ENCODE measurements at places on chromosomes 6 and 20.

DNA sequence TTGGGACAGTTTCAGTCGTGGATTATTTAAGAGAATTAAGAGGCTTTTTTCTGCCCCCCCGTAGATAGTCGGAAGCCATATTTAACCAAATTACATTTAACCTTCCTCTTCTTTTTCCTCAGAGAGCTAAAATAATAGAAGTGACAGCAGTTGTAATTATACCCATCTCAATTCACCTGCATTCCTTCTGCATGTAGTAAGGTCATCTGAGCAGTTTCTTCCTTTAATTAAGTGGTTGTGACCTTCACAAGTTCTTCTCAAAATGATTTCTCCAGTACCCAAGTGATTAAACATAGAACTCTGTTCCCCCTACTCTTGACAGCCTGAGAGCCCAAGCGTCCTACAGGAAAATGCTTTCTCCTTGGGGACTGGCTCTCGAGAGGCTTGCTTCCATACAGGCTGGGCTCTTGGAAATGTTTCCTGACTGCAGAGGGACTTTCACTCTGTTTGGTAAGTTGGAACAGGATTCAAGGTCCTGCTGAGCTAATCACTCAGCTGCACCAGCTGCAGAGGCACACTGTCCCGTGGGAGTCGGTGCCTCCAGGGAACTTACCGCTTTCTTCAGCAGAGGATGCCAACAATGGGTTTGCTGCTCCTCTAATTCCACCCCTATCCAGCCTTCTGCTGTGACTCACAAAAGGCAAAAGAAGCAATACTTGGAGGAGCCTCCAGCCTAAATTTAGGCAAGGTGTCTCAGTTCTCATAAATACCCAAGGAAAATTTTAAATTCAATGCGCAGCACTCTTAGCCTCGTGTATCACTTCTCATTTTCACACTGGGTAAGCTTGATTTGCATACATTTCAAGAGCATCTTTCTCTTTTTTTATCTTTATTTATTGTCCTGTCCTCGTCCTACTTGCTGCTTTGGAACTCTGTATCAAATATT is 414.9 kb downstream of the KIF16B start:
- DNase-seq: no peak

- no peak for DNase-seq
Observed at GRCh38 chr6:22468256-22468965, 101.0 kb upstream of the HDGFL1 start.

DNA sequence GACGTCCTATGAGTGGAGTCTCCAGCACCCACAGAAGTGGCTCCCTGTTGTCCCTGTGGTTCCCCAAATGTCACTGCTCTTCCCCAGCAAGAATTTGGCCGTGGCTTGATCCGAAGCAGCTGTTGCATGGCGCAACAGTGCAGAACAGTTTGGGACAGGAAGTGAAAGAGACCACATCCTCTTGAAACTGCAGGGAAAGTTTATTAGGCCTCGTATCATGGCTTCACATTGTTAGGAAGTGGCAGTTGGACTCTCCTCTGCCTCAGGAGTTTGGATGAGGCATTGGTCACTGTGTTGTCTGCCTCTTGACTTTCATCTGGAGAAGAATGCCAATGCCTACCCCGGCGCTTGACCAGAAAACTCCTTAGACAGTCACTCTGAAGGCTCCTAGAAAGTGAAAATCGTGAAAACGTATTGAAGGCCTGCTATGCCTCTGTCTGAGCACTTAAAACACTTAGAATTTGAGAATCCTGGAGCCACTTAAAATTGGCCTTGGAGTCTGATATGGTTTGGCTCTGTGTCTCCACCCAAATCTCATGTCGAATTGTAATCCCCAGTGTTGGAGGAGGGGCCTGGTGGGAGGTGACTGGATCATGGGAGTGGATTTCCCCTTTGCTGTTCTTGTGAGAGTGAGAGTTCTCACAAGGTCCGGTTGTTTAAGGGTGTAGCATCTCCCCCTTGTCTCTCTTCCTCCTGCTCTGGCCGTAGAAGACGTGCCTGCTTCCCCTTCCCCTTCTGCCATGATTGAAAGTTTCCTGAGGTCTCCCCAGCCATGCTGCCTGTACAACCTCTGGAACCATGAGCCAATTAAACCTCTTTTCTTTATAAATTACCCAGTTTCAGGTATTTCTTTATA is 334.9 kb upstream of the JARID2 start:
- no peak for DNase-seq

- DNase-seq: no peak
Observed at GRCh38 chr6:13927203-13927602, 2.5 kb downstream of the RNF182 start.

DNA sequence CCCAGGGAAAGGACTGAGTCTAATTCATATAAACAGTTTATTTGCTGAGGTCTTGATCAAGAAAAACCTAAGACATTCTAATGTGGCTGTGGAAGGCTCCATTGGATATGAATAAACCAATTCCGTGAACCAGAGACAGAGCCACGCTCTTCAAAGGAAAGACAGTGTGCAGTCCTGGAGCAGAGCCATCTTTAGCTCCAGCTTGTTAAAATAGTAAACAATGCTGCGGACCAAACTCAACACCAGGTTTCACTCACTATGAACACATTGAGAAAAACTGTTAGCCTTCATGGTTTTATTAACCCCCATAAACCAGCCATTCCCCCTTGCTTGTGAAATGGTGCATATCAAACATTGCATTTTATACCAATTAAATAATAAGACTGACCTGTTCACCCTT is 61.9 kb downstream of the COL9A1 start:
- DNase-seq: peak; percentile 34

DNA sequence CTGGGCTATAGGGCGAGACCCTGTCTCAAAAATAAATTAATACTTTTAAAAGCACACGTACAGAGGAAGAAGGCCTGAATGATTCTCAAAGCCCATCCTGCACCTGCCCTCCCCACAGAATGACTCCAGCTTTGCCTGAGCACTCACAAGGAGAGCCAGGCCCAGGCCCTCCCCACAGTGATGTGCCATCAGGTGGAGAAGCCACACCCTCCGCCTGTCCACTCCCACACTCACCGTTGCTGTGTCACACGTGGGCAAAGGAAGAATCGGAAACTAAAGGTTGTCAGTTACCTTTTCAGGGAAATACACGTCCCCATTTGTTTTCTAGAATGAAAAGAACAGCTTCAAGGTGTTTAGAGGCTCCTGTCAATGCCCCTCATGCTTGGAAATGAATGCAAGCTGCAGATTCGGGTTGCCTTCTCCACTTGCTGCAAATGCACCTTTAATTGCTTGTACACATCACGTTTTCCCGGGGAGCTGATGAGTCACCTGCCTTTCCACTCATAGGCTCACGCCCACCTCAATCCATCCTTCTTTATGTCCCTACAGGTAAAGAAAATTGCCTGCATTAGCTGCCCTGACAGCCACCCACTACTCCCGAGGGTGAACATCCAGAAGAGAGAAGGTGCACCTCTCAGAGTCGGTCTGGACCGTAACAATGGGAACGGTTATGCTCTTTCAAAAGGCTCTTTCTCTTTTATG is 45.5 kb upstream of the AFDN start:
- DNase-seq: peak; percentile 5

- no peak for DNase-seq
Observed at GRCh38 chr6:23823421-23823820, 302.6 kb upstream of the NRSN1 start.

DNA sequence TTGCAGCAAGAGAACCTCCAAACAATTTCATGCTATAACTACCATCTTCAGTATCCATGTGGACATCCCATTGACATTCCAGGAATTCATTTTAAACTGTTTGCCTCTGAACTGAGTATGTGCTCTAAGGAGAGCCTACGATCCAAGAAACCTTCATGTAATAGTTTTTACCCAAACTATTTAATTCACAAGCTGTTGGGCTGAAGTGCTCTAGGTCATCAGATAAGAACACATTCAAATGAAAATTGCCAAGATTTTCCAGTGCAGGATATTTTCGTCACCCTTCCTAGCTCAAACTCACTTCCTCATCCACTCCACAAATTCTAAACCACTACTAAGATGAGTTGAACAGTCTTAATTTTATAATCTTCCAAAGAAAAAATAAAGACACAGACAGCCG is 12.8 kb downstream of the RSPO3 start:
- DNase-seq: no peak

GRCh38 chr6:26521600-26522391 is 16.4 kb upstream of the HMGN4 start:
- peak; percentile 54 for DNase-seq

GRCh38 chr20:46694484-46694883 is 5.2 kb upstream of the TP53RK start:
- no peak for DNase-seq

GRCh38 chr20:53707371-53708055 is 113.9 kb upstream of the ZNF217 start:
- DNase-seq: no peak

- no peak for DNase-seq
Observed at GRCh38 chr6:52341561-52342260, 20.2 kb upstream of the PAQR8 start.

- DNase-seq: no peak
Observed at GRCh38 chr6:71887006-71887743, 825 bp downstream of the RIMS1 start.

- DNase-seq: no peak
Observed at GRCh38 chr20:1204576-1204975, 1.3 kb downstream of the C20orf202 start.

DNA sequence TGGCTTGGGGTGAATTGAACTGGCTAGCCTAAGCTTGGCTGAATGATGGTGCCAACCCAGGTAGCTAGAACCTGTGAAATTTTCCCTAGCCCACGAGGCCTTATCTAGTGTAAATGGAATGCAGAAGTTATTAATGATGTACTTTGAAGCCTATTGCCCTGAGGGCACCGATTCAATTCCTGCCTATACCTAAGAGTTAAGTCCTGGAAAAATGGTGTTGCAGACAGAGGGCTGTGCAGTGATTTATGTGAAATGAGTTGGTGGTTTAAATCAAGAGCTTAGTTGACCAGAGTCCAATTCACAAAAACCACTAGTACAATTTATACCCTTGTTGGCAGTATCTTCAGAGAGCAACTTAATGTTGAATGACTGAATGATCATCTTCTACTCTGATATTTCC is 373.8 kb upstream of the JAG1 start:
- DNase-seq: no peak

GRCh38 chr6:38234934-38235682 is 404.6 kb downstream of the BTBD9 start:
- DNase-seq: no peak

DNA sequence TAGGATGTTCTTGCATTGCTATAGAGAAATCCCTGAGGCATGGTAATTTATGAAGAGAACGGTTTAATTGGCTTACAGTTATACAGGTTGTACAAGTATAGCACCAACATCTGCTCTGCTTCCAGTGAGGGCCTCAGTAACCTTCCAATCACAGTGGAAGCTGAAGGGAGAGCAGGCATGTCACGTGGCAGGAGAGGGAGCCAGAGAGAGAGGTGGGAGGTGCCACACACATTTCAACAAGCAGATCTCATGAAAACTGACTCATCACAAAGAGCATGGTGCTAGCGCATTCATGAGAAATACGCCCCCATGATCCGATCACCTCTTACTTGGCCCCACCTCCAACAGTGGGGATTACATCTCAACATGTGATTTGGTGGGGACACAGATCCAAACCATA is 871.2 kb downstream of the TFAP2A start:
- DNase-seq: no peak

- DNase-seq: peak; percentile 19
Observed at GRCh38 chr6:28683945-28684538, 158.4 kb downstream of the GPX5 start.

DNA sequence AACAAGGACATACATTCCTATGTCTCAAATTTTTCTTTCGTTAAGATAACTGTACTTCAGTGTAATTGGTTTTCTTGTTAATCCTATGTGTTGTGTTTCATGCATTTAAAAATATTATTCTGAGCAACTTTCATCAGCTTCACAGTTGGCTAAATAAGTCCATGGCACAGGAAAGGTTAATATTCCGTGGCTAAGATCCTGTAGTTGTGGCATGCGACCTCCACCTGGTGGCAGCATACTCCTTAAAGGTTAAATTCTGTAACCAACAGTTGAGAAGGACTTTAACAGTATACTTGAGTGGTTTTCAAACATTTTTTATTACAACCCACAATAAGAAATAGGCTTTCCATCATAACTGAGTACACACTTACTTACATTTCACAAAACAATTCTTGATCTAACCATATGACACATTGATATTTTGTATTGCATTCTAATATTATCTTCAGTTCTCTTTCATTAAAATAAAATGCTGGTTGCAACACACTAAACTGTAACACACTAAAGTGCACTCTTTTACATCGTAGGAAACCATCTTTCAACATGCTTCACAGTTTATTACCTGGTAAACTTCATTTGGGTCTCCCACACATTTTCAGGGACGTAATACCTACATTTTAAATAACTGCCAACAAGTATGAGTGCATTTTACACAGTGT is 118.3 kb downstream of the SLX4IP start:
- DNase-seq: peak; percentile 66

DNA sequence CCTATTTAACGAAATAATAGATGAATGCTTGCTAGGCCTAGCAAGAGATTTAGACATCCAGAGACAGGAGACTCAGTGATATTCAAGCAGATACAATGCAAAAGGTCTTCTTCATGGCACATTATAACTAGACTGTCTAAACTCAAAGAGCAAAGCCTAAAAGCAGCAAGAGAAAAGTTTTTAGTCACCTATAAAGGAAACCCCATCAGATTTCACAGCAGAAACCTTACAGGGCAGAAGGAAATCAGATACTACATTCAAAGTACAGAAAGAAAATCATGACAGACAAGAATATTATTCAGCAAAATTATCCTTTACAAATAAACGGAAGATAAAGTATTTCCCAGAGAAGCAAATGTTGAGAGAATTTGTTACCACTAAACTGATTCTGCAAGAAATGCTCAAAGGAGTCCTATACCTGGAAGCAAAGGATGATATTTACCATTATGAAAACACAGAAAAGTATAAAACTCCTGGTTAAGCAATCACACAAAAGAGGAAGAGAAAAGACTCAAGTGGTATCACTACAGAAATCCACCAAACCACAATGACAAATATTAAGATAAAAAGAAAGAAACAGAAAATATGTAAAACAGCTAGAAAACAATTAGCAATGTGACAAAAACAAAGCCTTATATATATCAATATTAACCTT is 333.7 kb downstream of the MEI4 start:
- no peak for DNase-seq

- DNase-seq: no peak
Observed at GRCh38 chr20:57783956-57784837, 74.4 kb upstream of the PMEPA1 start.

DNA sequence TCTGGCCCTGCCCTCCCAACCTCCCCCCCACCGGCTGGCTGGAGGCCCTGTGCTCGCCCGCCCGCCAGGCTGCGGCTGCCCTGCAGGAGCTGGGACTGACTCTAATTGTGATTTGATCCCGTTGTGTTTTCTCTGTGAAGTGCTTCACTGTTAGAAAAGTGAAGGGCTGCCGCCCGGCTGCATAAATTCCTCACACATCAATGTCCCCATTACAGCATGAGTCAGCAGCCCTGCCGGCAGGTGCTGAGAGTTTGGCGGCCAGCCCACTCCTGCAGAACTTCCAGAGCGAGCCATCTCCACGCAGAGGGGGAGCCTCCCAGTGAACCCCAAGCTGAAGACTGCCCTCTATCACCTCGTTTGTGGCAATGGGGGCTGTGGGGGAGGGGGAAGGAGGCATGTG is 137.9 kb downstream of the DLL1 start:
- peak; percentile 81 for DNase-seq

Data from NCI-H2081 (cell line).